ENCODE measurements at places on chromosomes 7 and 10.

- DNase-seq: no peak
These were observed 58.3 kb downstream of the MICALL2 start for GRCh38 chr7:1401011-1401410.

DNA sequence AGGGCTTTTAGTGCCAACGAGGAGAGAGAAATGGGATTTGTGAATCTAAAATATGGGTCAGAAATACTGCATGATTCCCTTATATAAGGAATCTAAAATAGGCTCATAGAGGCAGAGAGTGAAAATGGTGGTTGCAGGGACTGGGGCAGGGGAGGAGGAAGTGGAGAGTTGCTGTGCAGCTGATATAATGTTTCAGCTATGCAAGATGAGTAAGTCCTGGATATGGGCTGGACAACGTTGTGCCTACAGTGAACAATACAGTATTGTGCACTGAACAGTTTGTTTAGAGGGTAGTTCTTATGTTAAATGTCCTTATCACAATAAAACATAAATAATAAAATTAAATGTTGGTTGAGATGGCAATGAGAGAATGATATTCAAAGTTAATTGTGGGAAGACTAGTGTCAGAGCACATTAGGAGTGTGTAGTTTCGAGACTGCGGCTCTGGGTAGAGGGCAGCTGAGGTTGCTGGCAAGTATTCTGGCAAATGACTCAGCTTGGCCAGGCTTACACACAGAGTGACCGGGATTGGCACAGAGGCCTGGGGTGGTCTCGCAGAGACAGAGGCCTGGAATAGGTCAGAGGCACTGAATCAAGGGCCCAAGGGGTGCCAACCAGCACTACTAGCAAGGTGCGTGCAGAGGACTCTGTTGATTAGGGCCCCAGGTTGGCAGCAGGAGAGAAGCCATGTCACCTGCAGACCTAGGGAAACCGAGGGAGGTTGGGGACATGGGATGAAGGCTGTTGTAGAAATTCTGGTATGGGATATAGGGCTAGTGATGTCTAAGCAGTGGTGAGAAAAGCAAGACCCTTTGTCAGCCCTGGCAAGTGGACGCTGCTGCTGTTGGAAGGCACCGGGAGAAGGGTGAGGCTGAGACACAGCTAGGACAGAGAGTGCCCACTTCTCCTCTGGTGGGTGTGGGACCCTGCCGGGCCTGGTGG lies 2.8 kb upstream of the DEPP1 start:
- no peak for DNase-seq

DNA sequence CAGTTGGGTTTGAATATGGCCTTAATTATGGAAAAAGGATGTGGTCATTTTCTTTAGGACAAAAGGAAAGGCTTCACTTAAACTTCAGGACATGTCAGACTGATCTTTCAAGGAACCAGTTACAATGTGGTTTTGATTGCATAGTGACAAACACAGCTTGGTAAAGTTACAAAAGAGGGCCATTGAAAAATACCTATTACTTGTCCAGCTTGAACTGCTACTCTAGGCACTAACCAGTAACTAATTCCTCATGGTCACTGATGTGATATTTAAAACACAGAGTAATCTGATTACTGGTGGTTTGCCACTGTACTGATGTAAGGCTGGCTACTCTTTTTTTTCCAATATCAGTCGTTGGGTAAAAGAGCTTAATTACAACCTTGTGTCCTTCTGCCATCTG lies 22.6 kb downstream of the TES start:
- no peak for DNase-seq

GRCh38 chr7:102849079-102849478 lies 63.7 kb upstream of the LRRC17 start:
- no peak for DNase-seq

DNA sequence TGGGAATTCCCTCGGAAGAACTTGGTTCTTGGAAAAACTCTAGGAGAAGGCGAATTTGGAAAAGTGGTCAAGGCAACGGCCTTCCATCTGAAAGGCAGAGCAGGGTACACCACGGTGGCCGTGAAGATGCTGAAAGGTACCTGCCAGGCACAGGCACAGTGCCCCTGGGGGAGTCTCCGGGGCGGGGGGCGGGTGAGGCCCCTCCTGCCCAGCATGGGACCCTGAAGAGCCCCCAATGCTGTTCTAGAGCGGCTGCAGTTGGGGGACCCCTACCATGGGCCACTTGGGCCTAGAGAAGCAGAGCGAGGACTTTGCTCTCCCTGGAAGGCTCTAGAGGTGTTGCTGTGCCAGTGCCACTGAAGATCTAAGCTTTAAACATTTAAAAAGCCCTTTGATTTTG lies 21.6 kb upstream of the CSGALNACT2 start:
- no peak for DNase-seq

DNA sequence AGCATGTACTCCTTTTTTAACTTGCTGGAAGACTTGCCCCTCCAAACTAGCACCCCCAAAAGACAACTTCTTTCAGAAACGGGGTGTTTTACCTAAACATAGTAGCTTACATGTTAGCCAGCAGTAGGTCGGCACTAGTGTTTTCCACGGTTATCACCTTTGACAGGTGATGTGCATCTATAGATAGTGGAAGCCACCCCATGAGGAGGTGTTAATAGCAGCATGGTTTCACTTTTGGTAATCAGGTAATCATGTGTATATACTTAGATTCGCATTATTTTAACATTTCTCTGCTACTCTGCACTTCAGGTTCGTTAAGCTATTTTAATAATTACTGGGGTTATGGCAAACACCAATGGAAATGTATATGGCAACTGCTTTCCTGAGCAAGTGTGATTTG lies 17.6 kb downstream of the SRI start:
- no peak for DNase-seq

DNA sequence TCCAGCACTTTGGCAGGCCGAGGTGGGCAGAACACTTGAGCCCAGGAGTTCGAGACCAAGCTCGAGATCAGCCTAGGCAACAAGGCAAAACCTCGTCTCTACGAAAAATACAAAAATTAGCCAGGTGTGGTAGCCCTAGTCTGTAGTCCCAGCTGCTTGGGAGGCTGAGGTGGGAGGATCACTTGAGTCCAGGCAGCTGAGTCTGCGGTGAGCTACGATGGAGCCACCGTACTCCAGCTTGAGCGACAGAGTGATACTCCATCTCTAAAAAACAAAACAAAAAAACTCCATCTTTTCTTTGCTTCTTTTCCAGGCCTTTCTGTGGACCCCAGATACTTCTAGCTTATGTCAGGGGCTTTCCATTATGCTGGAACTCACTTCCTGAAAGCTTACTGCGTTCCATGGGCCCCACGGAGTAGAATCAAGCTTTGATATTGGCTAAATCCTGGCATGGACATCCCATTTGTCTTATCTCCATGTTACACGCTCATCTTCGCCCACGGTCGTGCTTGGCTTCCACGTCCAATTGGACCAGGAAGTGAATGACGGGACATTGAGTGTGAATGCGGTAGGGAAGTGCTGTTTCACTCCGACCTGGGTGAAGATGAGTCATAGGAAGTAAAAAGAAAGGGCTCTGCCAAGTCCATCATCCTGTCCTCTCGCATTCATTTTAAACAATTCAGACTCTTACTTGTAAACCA lies 45.7 kb downstream of the FAM171A1 start:
- no peak for DNase-seq

DNA sequence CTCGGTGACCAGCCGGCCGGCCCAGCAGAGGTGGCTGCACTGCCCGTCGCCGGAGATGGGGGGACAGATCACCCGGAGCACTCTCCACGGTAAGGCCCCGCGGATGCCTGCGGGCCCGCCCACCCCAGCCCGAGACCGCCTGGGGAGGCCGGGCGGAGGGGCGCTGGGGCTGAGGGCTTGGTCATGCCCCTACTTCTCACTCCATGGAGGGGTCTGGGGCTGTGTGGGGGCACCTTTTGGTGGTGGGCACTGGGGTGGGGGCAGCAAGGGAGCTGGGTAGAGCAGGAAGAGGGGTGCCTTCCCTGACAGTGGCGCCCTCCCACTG lies 61.8 kb downstream of the NEURL1 start:
- no peak for DNase-seq

DNA sequence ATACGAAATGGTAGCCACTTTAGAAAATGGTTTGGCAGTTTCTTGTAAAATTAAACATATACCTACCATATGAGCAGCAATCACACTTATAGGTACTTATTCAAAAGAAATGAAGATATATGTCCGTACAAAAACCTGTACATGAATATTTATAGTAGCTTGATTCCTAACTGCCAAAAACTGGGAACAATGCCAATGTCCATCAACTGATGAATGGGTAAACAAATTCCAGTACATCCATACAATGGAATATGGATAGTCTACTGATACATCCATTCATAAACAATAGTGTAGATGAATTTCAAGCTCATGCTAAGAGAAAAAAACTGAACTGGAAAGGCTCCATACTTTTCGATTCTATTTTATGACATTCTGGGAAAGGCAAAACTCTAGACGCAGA lies 68.5 kb downstream of the AGK start:
- no peak for DNase-seq

DNA sequence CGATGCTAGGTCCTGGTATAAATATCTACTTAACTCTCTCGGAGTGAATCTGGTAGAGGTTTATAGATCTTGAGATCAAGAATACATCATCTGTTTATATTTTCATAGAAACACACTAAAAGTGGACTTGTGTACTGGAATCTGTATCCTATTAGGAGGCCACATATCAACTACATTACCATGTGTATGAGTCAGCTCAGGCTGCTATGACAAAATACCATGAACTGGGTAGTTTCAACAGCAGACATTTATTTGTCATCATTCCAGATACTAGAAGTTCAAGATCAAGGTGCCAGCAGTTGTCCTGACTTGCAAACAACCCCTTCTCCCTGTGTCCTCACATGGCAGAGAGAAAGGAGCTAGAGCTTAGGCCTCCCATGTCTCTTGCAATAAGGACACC lies 113.9 kb upstream of the PFKP start:
- no peak for DNase-seq

DNA sequence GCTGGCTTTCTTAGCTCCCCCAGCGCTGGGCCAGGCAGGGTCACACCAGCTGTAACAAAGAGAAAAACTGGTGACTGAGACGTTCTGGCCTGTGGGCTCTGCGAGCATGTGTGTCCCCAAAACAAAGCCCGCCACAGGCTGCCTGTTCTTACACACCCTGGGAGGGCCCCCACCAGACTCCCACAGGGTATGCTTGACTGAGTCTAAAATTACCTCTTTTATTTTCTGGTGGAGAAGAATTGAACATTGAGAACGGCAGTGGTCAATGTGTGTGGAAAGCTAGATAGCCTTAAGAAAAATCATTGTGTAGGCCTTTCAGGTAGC lies 808 bp downstream of the C10orf71 start:
- no peak for DNase-seq

Data from right renal cortex interstitium (tissue), 3 donors.